NCI-H774 (cell line): ENCODE measurements at places on chromosomes 13 and 19.
A peak's percentile ranks its signal among the peaks of the same experiment; 100 is the strongest.

DNA sequence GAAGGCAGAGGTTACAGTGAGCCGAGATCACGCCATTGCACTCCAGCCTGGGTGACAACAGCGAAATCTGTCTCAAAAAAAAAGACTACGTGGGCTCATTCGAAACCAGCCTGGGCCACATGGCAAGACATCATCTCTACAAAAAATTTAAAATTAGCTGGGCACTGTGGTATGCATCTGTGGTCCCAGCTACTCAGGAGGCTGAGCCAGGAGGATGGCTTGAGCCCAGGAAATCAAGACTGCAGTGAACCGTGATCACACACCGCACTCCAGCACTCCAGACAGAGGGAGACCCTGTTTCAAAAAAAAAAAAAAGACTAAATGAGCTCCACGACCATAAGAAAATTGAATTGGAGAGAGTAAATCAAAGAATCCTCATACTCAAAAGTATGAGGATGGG lies 53.1 kb downstream of the SLC7A1 start:
- DNase-seq: no peak

DNA sequence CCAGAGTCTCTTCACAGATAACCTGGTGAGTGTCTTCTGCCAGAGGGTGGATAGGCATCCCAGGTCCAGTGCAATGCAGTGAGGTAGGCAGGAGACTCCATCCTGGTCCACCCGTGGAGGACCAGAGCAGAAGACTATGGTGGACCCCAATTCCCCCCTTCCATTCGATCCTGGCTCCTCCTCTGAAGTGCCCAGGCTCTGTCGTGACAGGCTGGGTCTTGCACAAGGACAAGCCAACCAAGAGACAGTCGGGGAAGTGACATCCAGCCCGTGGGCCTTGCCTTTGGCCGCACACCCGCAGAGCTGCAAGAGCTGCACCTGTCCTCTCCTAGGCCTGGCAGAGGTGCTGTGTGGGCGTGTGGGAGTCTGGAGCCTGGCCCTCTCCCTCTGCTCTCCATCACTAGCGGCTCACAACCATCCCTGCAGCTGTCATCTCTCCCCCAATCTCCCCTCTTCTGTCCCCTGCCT lies 3.1 kb downstream of the ZNF784 start:
- DNase-seq: no peak

- DNase-seq: peak; percentile 20
These were observed 12.2 kb downstream of the TMEM160 start for GRCh38 chr19:47036097-47036651.

DNA sequence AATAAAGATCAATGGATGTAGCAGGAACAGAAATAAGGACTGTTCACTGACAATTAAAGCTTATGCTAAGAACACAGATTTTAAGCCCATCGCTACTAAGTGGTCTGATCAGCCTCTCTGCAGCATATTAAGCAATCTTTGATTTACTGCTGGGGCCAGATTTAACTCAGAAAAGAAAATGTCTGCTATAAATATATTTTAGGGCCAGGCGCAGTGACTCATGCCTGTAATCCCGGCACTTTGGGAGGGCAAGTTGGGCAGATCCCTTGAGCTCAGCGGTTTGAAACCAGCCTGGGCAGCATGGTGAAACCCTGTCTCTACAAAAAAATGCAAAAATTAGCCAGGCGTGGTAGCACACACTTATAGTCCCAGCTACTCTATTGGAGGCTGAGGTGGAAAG lies 43.0 kb downstream of the METTL21C start:
- DNase-seq: no peak

GRCh38 chr13:76067850-76068249 lies 431.7 kb downstream of the LMO7 start:
- no peak for DNase-seq

DNA sequence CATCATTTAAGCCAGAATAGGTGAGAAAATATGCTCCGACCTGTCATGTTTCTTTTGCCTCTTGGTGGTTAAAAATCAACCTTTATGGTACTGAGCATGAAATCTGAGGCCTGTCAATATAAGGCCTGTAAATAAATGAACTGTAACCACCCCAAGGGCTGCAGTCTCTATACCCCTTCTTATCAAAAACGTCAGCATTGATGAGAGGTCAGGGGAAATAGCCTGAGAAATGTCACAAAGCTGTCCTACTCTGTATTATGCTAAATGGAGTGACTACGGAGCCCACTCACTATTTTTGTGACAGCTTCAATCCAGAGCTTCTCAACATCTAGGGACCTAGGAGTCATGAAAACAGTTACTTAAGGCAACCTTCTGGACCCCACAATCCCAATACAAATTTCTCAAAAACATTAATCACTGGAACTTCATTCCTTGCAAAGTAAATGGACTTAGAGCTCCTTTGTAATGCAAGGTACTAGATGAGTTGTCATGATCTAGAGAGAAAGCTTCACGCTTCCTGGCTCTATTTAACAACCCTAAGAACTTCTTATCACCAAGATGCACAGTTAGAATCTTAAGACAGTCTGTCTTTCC lies 2.7 kb upstream of the RAP2A start:
- no peak for DNase-seq

- no peak for DNase-seq
These were observed 21.9 kb downstream of the ONECUT3 start for GRCh38 chr19:1774989-1775772.

DNA sequence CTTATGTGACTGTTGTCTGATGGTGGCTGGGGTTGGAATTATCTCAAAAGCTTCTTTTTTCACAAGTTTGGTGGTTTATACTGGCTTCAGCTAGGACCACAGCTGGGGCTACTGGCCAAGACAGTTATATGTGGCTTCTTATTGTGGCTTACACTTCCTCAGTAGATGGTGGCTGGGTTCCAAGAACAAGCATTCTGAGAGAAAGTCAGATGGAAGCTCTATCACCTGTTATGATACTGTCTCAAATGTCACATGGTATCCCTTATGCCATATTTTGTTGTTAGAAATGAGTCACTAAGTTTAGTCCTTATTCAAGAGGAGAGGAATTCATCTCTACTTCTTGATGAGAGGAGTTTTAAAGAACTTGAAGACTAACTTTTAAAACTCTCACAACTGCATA lies 41.6 kb downstream of the NDFIP2 start:
- no peak for DNase-seq

DNA sequence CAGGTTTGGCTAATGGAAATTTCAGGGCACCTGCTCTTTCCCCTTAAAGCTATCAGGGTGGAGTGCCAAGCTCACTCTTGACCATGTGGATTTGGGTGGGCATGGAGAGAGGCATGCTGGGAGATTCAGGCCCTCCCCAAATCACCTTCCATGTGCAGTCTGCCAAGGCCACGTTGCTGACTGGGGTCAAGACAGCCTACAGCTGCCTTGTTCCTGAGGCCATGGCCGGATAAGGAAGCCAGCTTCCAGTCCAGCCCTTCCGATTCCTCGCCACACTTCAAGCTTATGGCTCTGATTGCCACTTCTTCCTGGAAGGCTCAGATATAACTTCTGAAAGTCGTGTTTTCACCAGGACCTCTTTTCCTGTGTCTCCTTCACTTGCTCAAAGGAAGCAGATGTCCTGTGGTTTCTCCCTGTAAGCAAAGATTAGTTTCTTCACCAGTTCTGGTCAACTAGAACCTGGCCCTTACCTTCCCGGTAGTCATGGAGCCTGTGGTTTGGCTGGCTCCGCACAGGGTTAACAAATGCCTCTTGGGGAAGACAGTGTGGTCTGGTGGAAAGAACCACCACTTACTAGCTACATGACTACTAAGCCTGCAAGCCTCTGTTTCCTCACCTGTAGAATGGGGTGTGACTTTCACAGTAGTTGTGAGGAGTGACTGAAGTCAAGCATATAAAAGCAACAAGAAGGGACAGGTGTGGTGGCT lies 16.1 kb upstream of the TPT1 start:
- DNase-seq: no peak

- DNase-seq: peak; percentile 31
These were observed 3.3 kb downstream of the DOT1L start for GRCh38 chr19:2166741-2167738.

GRCh38 chr13:29886446-29886845 lies 36.0 kb upstream of the UBL3 start:
- DNase-seq: no peak

DNA sequence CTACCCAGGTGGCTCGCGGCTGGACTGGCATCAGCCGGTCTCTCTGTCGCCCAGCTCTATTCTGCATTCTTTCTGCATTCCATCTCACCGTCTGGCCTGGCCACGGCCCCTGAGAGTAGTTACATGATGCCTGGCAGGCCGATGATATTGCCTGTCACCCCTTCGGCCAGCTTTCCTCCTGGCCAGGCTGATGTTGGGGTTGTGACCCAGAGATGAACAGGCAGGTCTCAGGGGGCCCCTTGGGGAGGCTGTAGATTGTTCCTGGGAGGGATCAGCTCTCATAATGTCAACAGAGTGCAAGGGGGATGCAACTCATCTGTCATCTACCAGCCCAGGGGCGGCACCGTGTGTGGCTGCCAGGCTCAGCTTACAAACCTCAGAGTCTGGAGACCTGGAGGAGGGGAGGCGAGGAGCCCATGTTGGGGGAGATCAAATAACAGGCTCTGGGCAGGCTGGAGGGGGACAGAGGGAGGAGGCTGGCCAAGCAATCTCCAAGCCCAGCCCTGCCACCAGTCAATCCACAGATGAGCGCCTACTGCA lies 13.6 kb upstream of the FBXO17 start:
- DNase-seq: no peak

DNA sequence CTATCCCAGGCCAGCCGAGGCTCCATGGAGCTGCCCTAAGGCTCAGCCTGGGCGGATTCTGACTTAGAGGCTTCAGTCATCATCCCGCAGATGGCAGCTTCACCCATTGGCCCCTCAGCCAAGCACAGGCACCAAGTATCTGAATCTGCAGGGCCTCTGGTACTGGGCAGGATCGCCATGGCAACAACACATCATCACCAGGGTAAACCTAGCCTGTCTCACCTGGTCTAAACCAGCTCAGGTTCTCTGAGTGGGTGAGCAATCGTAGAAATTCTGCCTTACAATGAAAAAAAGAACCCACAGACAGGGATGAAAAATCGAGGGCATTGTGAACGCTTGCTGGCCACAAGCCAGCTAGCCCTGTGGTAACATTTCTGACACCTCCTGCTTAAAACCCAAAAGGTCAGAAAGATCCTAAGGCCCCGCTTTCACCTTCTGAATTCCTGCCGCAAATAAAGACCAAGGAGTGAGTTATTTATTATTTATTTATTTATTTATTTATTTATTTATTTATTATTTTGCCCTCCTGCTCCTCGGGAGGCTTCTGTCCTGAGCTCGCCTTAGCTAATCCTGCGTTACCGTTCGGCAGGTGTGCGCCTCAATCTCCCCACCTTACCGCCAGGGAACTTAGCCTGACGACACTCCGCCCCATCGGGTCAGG lies 12.0 kb upstream of the CEACAM21 start:
- DNase-seq: no peak

DNA sequence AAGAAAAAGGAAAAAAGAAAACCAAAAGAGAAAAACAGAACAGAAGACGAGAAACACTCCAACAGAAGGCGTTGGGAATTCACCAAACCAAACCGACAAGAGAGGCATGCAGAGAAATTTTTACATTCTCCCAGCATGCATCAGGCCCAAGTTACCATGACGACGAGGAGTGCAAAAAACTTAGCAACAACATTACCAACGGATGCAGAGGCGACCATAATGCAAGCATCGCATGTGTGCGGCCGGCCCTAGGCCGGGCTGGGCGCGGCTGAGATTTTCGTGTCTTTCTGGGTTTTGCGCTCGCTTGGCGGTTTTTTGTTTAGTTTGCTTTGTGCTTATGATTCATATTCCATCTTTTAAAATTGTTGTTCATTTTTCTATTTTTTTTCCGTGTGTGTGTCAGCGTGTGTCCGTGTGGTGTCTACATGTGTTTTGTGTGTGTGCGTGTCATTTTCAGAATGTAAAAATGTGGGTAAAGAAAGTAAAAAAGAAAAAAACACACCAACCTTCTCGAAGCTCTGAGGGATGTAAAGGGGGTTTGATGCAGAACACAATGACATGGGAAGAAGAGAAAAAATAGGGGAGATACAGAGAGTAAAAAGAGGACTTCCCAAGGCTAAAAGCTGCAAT lies 84.9 kb downstream of the PTPRS start:
- DNase-seq: no peak

DNA sequence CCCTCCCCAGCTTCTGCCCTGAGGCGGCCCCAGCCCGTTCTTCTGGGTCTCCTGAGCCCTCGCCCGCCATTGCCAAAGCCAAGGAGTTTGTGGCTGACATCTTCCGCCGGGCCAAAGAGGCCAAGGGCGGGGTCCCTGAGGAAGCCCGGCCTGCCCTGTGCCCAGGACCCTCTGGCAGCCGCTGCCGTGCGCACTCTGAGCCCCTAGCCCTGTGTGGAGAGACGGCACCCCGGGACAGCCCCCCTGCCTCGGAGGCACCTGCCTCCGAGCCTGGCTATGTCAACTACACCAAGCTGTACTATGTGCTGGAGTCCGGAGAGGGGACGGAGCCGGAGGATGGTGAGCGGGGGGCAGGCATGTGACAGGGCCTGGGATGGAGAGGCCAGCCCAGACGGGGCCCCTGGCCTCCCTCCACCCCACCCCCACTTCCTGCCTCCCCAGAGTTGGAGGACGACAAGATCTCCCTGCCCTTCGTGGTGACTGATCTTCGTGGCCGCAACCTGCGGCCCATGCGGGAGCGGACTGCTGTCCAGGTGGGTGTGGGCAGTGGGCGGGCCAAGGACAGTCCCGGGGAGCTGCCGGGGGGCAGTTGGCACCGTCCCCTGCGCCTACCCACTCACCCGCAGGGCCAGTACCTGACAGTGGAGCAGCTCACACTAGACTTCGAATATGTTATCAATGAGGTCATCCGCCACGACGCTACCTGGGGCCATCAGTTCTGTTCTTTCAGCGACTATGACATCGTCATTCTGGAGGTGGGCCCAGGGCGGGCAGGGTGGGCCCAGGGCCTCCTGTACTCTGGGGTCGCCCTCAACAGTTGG lies 7.0 kb downstream of the DCAF15 start:
- DNase-seq: no peak

DNA sequence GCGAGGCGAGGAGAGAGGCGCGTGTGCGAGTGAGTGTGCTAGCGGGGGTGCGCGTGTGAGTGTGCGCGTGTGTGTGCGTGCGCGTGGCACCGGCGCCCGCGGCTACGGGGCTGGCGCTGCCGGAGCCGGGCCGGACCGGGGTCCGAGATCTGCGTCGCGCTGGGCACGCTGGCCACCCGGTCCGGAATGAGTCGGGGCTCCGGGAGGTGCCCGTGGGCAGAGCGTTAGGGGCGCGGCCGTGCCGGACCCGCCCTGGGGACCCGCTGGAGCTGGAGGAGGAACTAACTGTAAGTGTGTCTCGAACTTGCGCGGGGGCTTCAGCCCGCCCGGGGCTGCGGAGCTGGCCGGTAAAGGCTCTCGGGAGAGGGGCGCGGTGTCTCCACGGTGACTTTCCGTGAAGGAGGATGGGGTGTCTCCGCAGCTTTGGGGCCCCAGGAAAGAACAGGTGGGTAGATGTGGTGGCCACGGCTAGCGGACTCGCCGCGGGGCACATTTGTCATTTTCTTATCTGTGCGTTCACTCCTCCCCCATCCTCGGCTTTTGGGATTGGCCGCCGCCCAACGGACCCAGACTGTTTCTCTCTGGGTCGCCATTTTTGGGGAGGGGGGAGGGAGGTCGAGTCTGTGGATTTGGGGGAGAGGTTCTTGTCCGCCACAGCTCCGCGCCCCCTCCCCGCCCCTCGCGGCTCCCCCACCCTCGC lies 10.1 kb upstream of the SOX1 start:
- peak; percentile 81 for DNase-seq
